ENCODE measurements at places on chromosomes 16 and 17.

GRCh38 chr17:60393840-60394723, 2.1 kb upstream of the USP32 start:
- DNase-seq = no peak

DNA sequence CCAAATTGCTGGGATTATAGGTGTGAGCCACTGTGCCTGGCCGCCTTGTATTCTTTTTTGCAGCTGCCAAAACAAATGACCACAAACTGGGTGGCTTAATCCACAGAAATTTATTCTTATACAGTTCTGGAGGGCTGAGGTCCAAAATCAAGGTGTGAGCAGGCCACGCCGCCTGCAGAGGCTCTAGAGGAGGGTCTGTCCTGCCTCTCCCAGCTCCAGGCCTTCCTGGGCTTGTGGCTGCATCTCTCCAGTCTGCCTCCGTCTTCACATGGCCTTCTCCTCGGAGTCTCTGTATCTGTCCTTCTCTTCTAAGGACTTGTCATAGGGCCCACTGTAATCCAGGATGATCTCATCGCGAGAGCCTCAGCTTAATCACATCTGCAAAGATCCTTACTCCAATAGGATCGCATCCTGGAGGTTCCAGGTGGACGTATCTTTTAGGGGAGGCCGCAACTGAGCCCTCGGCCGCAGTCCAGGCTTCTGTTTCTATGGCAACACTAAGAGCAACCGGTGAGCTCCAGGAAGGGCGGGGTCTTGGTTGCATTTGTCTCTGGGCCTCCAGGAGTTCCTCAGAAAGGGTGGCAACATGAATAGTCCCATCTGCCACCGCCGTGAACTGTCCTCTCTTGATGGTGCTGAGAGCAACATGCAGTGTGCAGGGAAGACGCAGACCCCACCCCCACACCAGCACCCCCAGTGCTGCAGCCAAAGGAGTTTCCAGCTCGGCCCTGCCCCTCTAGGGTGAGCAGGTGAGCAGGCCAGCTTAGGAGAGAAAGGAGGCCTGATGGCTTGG, 29.5 kb upstream of the CREBBP start:
- DNase-seq = no peak

DNA sequence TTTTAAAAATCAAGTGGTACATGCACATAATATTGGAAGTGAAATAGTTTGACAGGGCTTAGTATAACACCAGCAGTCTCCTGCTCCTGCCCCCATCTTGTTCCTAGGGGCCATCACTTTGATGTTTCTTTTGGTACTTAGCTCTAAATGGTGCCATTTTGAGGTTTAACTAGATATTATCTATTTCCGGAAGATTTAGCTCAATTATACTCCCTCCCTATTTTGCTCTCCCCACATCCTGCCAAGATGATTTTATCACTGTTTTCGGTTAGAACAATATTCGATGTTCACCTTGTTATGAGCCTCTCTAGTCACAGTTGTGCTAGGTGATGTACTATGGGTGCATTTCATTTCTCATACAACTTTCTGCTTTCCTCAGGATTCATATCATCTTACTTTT, 20.0 kb upstream of the SLC35G3 start:
- no peak for DNase-seq

GRCh38 chr16:4306470-4307214, 9.2 kb upstream of the GLIS2 start:
- DNase-seq = peak; percentile 92

GRCh38 chr17:79952265-79952877, 83.3 kb downstream of the TBC1D16 start:
- DNase-seq = no peak

DNA sequence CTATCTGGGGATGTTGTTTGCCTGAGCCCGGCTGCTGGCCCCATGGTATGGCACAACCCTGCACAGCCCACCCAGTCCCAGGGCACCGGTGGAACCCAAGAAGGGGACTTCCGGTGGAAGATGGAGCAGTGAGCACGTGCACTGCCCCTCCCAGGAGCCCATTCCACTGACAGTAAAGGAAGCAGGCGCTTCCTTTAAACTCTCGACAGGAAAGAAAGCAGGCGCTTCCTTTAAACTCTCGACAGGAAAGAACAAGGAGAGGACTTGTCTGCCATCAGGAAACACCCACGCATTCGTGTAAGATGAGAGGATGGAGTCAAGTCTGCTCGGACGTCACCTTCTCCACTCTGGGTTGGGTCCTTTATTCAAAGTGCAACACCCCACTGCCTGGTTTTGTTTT, 53.7 kb downstream of the IL21R start:
- DNase-seq = no peak

GRCh38 chr16:77896415-77897128, 108.2 kb downstream of the VAT1L start:
- DNase-seq = peak; percentile 70

GRCh38 chr16:73172241-73172972, 124.5 kb upstream of the ZFHX3 start:
- no peak for DNase-seq

DNA sequence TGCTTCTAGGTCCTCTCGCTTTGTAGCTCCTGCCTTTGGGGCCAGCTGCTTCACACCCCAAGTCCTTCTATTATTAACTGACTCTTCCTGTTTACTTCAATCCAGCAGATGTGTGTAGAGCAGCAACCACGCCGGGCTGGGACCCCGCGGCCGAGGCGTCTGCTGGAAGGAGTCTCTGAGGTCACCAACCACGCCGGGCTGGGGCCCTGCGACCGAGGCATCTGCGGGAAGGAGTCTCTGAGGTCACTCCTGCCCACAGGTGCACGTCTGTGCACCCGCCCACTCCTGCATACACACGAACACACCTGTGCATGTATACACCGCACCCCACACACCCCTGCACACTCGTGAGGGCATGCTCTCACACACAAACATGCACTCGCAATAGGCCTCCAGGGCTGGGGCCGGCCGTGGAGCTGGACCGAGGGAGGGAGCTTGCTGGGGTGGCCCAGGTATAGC, 7.8 kb upstream of the TEX19 start:
- DNase-seq = no peak

- no peak for DNase-seq
Observed at GRCh38 chr17:28346199-28346580, 10.6 kb downstream of the TNFAIP1 start.

- DNase-seq = no peak
Observed at GRCh38 chr16:57945740-57946138, 25.2 kb downstream of the CNGB1 start.

DNA sequence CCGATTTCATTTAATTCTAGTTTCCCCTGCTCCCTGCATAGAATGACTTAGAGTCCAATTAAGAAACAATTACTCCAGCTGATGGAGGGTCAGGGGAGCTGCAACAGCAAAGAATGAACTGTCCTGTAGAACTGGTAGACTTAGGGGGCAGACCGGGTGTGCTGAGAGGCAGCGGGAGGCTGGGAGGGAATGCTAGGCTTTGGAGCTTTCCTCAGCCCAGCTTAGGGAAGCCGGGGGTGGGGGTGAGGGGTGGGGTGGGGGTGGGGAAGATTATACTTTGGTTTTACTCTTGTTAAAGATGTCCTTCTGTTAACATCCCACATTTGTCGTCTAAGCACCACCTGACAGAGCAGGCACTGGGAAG, 458.6 kb upstream of the ASIC2 start:
- no peak for DNase-seq

DNA sequence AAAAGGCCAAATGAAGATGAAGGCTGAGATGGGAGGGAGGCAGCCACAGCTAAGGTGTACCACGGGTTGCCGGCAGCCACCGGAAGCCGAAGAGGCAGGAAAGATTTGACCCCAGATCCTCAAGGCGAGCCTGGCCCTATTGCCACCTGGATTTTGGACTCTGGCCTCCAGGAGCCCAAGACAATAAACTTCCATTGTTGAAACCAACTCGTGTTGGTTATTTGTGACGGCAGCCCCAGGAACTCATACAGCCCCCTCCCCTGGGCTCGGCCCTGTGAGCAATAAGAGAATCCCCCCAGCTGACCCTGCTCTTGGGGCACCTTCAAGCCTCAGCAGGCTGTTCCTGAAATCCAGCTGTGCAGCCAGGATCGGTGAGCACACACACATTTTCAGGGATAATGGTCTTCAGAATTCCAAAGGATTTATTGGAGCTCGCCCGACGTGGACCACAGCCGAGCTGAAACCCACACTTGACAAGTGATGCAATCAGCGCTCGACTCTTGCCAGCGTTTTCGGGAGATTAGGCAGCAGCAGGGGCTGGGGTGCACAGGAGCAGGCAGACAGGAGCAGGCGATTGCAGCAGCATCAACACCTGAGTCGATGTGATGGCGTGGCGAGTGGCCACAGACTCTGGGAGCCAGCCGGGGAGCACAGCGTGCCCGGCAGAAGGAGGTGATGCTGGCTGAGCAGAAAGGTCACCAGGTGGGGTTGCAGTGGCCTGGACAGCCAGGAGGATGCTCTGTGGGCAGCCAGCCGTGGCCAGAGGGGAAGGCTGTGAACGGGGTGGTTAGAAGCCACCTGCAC, 22.4 kb upstream of the CBX4 start:
- DNase-seq = no peak

GRCh38 chr17:15048381-15048780, 216.7 kb downstream of the PMP22 start:
- no peak for DNase-seq

DNA sequence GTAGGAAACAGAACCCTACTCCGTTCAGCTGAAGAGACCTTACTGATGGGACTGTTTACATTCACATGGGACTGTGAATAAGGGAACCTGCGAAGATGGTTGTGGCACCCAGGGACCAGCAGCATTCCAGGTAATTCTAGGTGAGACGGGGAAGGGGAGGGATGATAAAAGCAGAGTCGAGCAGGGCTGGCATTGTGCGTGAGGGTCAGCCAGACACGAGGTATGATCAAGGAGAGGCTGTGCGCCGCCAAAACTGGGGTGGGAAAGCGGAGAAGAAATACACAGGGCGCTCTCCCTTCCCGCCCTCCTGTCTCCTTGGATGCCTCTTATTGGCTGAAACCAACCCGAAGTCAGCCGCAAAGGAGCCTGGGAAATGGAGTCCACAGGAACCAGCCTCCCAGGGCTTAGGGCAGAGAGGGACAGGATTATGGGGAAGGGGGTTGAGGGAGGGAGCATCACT, 38.4 kb upstream of the CSNK2A2 start:
- no peak for DNase-seq

DNA sequence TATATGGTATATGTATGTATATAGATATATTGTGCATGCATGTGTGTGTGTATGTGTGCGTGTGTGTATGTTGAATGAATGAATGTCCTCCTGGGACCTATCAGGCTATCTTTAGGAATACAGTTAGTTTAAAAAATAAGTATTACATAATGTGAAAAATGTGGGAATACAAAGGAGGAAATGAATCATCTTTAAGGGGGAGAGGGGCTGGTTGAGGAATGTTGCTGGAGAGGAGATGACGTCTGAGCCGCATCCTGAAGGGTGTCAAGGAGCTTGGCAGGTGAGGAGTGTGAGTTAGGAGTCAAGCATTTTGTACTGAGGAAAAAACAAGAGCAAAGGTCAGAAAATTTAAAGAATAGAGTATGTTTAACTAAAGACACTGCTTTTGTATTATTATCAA, 62.4 kb upstream of the NLK start:
- no peak for DNase-seq

GRCh38 chr17:81712468-81713003, 452 bp downstream of the SLC25A10 start:
- no peak for DNase-seq

GRCh38 chr16:71428883-71429282, 13.0 kb downstream of the TLE7 start:
- no peak for DNase-seq

DNA sequence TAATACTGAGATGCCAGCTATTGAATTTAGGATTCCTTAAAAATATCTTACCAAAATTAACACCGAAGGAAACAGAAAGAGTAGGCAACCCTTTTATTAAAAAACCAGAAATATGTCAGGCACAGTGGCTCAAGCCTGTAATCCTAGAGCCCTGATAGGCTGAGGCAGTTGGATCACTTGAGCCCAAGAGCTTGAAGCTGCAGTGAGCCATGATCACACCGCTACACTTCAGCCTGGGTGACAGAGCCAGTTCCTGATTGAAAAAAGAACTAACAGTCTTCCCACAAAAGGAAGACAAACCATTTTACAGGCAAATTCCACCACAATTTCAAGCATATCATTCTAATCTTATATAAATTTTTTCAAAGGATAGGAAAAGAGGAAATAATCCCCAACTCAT, 15.6 kb downstream of the SLFN12 start:
- DNase-seq = no peak

- DNase-seq = no peak
Observed at GRCh38 chr16:75789237-75789636, 62.9 kb upstream of the CPHXL start.

DNA sequence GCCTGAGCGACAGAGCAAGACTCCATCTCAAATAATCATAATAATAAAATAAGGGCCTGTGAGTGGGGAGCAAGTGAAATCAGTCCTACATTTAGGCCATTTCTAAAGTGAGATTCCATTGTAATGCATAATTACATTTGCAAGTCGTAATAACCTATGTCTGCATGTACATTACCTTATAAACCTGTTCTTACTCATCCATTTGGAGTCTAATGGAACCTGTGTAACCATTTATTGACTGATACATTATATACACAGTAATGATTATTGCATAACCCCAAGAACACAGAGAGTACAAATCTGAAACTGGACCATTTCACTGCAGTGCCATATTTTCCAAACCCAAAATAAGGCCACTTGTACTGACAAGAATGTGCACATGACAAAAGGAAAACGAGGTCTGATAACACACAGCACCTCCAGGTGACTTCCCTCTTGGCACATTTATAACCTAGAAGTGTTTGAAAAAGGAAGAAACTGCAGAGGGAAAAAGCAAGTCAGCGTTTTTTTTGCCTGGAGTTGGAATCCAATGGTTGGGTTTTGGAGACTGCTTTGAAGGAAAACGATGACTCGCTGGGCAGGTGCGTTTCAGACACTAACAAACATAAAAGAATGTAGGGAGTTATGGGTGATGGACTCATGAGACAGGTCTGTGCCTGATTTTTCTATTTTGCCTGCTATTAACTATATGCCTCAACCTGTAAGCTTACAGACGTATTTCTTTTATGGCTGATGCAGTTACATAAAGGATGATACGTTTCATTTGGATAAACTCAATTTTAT, 63.6 kb upstream of the KIFC3 start:
- DNase-seq = no peak

DNA sequence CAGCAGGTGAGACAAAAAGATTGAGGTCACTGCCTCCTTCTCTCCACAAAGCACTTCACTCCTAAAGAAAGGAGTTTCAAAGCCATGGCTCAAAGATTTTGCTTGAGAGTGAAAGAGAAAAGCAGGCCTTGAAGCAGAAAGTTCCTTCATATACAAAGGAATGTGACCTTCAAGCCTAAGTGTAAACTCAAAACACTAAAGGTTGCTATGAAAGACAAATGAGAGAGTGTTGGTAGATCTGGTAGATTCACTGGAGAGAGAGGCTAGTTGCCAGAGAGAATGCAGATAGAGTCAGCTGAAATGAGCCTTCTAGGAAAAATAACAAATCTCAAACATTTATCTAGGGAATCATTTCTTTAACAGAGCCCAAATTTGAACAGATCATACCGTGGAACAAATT, 305.2 kb downstream of the CDH8 start:
- DNase-seq = no peak

DNA sequence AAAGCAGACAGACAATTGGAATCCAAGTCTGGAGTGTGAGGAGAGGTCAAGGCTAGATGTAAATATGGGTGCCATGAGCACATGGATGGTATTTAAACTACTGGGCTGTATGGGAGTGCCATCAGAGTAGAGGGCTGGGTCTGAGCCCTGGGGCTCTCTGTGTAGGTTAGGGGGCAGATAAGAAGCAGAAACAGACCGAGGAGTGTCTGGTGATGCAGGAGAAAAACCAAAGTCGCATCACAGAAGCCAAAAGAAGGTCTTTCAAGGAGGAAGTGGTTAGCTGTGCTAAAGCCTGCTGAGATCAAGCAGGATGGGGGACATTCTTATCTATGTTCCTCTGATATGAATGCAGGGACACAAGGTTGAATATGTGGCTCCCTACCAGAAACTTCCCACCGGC, 1.9 kb downstream of the TSEN54 start:
- no peak for DNase-seq
